CD4-positive, alpha-beta T cell treated with Interleukin-10 for 1 hour (primary cell): ENCODE measurements at places on chromosomes 5 and 9.

- DNase-seq = no peak
Measured at GRCh38 chr5:29697278-29697677, 1496.2 kb upstream of the CDH6 start.

DNA sequence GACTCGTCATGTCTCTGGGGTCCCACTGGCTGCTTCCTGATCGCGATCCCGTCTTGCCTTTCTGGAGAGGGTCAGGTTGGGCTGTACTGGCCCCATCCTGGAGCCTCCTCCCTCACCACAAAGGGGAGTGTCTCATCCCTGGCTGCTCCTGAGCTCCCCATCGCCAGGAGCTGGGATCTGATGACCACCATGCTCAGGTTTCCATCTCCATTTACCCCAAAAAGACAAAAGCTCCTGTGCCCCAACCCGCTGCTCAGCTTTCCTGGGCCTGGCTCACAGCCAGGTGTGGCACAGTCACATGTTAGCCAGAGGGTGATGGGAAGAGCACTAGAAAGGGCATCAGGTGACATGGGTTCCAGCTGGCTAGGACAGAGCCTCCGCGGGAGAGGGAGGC is 47.3 kb upstream of the CDKN2AIPNL start:
- DNase-seq = no peak

DNA sequence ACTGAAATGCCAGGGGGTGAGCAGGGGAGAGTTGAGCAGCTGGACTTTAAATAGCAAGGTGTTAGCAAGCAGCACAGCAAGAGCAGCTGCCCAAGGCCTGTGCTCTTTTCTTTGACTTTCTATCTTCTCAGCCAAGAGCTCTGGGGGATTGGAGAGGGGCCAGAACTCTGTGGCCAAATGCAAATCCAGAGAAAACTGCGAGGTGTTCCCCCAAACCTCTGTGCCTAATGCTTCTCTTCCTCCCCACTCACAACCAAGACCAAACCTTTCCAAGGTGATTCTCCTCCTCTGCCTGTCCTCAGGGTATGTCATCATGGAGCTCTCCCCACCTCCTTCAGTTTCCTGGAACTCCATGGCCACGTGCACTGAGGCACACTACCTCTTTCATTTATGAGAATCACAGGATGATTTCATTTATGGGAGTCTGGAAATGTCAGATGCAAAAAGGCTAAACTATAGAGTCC is 118.7 kb upstream of the WWC1 start:
- DNase-seq = no peak

- DNase-seq = no peak
Measured at GRCh38 chr5:167949435-167949834, 342.0 kb upstream of the WWC1 start.

DNA sequence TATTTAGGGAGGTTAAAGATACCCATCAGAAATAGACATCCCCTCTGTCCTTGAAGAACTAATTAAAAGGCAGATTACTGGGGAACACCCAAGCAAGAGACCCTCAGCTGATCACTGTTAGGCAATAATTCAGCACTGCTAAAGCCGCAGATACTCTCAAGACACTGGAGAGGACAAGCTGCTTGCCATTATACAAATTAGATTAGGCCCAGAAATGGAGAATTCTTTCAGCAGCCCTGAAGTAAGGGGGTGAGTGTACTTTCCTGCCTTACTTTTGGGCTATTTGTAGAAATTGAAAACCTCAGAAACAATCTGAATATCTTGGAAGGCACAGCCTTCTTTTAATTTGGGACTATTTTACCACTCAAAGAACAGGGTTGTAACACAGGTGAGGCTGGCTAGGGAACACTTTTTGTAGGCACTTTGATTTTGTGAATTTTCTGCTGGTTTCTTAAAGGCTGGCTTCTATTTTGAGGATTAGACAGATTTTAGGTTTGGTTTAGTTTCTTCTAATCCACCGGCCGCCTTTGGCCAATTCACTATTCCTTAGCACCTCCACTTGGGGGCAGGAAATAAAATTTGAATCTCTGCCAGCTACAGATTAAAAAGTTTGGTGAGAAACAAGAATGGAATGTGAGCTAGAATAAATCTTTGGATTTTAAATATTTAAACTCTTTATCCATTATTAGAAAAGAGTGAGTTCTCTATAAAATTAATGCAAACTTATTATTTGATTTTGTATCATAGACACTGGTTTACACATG is 106.0 kb downstream of the SMARCA2 start:
- DNase-seq = no peak

GRCh38 chr5:42819745-42820144 is 8.1 kb upstream of the SELENOP start:
- no peak for DNase-seq

- no peak for DNase-seq
Measured at GRCh38 chr9:94822273-94822672, 95.8 kb downstream of the AOPEP start.

DNA sequence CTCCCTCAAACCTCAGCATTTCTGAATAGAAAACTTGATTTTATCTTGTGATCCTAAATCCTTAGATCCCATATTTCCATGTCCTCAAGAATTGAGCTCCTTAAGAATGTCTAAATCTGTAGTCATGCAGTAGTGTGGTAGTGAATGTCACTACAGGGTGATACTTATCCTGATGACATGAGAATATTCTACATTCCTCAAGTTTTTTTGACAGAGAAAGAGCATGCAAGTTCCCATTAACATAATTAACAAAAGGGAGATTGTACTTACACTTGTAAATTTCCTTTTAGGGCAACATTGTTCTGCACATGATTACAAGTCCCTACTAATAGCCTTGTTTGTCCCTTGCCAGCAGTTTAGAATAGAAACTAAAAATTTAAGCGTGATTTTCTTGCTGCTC is 352.3 kb downstream of the PTPRD start:
- DNase-seq = no peak

- DNase-seq = peak; percentile 56
Measured at GRCh38 chr9:135504262-135505243, 4.1 kb downstream of the MRPS2 start.
